8988T (cell line): ENCODE measurements at places on chromosomes 1 and 21.

DNA sequence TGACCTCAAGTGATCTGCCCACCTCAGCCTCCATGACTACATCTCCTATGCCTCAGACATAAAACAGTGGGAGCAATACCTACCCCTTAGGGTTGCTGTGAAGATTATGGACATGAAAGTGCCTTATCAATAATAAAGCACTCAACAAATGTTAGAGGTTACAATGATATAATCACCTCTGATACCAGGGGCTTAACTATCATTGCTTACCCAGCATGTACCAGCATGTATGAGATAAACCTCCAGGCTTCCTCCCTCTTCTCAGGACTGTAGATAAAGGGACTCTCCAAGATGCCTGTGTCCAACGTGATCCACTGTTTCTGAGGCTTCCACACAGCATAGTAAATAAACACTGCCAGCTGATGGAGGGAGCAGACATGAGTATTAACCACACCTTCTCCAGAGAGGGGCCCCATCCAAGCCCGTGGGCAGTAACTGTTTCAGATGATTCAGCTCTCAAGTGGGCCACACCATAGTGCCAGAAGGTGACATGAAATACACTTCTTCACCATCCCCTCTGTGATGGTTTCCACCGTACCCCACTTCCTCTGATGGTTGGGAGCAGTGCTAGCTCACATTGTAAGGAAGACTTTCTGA, 26.2 kb downstream of the RHBDL2 start:
- no peak for DNase-seq

- DNase-seq, result no peak
These were observed 28.1 kb upstream of the SNX27 start for GRCh38 chr1:151583796-151584195.

GRCh38 chr1:7845761-7846160, 7.1 kb downstream of the UTS2 start:
- DNase-seq, result no peak

- DNase-seq, result peak; percentile 89
These were observed at the start of gene AHDC1 for GRCh38 chr1:27603681-27604578. Gene AHDC1, minus strand, starts transcription at chr1:27604144. Its CDS starts 52,029 bp downstream, at chr1:27552115.

DNA sequence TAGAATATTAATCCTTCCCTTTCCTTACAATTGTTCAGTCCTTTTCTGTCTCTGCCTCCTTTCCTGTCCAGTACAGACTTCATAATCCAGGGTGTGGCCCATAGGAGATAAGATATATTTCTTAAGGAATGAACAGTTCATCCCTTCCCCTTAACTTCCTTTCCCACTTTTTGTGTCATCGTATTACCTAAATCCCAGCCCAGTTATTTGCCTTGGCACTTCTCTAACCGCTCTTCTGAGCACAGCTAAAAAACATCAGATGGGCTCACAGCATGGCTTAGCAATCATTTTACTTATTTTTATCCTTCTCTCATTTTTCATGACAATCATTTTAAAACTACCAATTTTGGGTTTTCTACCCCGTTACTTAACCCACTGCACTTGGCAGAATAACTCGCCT, 39.6 kb downstream of the F3 start:
- no peak for DNase-seq

DNA sequence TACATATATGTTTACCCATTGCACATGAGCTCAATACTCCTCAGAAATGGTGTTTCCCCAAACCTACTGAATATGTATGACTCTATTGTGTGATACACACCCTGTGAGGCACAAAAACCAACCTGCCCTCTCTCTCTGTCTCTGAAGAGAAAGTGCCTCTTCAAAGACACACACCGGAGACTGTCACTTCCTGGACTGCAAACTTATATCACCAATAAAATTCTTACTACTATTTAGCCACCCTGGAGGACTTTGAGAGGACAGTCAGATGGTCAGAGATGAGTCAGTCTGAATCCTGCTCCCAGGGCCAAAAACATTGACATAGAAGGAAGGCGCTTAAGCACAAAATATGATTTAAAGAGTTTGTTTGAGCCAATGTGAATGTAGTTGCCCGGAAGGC, 110.4 kb downstream of the PPIAL4G start:
- no peak for DNase-seq

- DNase-seq, result no peak
These were observed 382.5 kb upstream of the VAMP3 start for GRCh38 chr1:7388488-7389185.

GRCh38 chr1:161100556-161100955, 2.4 kb downstream of the KLHDC9 start:
- no peak for DNase-seq

- no peak for DNase-seq
These were observed 16.7 kb downstream of the POU3F1 start for GRCh38 chr1:38029685-38030511.

GRCh38 chr1:12544357-12544756, 73.7 kb downstream of the DHRS3 start:
- no peak for DNase-seq

GRCh38 chr1:22830757-22831340, 120.2 kb downstream of the EPHB2 start:
- no peak for DNase-seq

GRCh38 chr1:226733876-226734275, 5.2 kb downstream of the ITPKB start:
- DNase-seq, result no peak

DNA sequence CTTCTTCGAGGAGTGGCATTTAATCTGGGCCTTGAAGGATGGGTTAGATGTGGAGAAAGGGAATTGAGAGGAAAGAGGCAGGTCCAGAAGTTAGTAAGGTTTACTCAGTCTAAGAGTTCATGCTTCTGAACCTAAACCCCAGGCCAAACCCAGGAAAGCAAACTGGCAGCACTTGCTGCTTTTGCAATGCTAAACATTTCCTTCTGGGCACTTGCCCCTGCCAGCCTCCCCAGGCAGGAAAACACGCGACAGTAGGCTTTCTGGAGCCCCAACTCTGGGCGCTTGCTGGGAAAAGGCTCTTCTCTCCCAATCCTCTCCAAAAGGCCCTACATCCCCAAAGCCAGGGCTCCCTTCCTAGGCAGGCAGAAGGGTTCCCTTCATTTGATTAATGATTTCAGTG, 2.5 kb downstream of the OLFML2B start:
- no peak for DNase-seq

DNA sequence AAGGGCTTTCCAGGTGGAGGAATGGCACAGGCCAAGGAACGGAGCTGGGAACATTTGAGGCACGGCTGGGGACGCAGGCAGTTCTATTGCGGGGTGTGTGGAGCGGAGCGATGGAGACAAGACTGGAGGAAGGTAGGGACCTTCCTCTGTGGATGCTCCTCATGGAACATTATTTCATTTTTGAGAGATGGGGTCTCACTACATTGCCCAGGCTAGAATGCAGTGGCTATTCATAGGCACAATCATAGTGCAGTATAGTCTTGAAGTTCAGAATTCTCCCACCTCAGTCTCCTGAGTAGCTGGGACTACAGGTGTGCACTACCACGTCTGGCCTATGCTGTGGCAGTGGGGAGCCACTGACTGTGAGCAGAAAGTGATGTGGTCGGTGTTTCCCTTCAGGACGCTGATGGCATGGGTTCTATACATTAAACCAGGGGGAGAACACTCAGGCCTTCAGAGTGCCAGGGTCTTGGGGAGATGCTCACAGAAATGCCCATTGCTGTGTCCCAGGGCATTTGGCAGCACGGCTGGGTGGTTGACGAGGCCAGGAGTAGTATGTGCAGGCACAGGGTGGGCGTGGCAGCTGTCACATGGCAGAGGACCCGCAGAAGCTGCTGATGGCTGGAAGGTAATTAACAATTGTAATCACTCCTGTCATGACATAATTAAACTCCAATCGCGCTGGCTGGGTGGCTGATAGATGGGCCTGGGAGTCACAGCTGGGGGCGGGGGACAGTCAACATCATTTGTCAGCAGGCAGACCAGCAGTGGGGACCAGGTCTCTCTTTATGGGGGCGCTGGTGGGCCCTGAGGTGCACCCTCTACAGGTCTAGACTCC, 40.8 kb upstream of the ACOT11 start:
- DNase-seq, result no peak

- DNase-seq, result no peak
These were observed 10.5 kb downstream of the RAB4A start for GRCh38 chr1:229281339-229281926.

GRCh38 chr1:27634985-27635367, at the start of gene FGR:
Gene FGR, minus strand, starts transcription at chr1:27635185. Its CDS starts 11,269 bp downstream, at chr1:27623916.
- DNase-seq, result no peak

DNA sequence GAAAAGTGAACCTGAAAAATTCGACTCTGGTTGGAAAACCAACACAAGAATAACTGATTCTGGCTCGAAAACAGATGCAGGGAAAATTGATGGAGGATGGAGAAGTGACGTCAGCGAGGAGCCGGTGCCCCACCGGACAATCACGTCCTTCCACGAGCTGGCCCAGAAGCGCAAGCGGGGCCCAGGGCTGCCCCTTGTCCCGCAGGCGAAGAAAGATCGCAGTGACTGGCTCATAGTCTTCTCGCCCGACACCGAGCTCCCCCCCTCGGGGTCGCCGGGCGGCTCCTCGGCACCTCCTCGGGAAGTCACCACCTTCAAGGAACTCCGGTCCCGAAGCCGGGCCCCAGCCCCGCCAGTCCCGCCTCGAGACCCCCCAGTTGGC, 1.9 kb downstream of the RUSC1 start:
- DNase-seq, result no peak

DNA sequence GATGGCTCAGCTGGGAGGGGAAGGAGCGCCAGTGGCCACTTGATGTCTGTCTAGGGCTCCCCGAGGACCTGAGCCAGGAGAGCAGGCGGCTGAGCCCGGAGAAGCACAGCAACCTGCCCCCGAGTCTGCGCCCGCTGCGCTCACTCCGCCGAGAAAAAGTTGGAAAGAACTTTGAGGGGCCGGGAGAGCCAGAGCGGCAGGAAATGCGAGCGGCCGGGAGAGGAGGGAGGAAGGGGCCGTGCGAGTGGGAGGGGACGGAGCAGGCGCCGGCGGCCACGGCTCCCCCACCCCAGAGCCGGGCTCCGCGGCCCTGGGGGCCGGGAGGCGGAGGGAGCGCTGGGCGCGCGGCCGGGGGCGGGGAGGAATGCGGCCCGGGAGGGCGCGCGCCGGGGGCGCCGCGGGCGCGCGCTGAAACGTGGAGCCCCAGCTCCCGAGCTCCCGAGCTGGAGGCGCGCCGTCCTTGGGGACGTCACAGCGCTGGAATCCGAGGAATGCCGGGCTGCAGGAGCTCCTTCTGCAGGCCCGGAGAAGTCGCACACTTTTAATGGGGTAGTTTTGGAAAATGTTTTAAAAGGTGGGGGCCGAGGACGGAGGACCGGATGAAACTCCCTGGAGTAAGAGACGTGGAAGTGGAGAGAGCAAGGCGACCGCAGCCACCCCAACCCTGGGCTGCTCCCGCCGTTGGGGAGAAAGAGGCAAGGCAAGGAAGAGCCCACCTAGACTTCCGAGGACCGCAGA, at the start of gene PTPN14:
PTPN14 (minus strand) TSS at position 167 of the 738 bp plus-strand sequence. CDS start 86,799 bp downstream, outside the sequence.
- peak; percentile 92 for DNase-seq

DNA sequence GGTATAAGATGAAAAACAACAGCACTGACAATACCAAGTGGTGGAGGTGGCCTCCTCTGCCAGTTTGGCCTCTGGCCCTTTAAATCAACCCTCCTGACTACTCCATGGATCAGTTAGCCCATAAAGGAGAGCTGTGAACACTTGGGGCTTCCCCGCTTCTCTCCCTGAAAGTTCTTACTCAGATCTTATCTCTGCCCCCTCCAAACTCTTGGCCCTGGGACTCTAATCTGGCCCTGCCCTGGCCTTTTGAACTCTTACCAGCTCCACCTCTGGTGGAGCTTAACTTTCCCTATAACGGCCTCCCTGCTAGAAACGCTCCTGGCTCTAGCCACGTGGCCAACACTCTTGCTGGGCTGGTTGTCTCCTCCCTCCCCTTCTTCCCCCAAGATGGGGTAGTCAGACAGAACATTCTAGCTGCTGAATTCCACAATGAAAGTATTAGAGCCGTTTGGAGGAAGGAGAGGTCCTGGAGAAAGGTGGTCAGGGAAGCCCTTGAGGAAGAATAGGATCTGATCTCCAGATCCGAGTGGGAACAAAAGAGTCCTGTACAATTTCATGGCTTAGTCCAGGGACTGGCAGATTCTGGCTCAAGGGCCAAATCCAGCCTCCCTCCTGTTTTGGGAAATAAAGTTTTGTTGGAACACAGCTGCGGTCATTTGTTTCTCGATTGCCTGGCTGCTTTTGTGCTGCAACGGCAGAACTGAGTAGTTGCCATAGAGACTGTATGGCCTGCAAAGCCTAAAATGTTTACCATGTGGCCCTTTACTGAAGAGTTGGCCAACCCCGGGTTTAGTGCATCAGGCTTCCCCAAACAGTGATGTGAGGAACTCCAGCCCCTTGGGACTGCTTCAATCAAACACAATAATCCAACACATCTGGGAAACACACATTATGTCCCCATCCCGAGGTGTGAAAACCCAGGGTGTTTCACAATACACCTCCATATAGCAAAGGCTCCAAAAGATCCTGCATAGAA, 9.5 kb upstream of the PIGR start:
- no peak for DNase-seq

DNA sequence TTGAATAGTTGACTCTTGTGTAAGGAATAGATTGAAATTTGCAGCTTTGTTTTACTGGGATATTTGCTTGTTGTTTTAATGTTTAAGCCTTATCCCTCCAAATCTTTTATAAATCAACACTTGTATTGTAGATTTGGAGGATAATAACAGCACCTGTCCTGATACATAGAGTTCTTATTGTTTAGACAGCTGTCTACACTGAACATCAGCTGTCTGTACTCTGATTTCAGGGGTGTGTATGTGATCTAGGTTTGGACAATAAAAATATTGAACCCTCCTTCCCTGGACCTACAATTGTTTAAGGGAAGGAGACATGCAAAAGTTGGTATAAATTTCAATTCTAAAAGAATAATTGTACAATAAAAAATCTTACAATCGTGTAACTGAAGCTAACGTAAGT, 48.3 kb upstream of the DPH5 start:
- no peak for DNase-seq

DNA sequence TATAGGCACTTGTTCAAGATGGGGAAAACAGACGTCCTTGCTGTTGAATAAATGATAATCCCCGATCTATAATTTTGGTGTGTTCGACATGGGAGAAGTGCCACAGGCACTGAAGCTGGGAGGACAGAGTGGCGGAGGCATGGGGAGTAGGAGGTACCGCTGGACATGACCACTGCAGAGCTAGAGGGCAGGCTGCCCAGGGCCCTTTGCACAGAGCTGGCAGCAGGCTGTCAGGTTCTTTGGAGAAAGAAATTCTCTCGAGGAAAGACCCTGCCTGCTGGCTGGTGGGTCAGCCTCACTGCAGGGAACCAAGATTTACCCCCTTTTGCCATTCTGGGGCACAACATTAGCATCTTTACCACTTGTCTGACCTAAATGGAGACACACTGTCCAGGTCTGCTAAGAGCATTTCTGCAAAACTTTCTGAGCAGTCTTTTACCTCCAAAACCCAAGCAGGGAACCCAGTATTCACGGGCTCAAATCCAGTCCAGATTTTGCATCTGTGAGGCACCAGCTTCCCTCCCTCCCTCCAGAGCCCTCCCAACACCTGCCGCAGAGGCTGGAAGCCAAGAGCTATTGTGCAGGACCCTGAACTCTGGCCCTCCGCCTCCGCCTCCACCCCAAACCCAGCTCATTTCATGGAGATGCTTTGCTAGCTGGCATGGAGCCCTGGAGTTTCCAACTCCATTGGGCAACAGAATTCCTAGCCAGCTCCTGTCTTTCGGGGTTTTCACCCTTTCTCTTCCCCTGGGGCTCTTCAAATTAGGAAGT, 142.3 kb downstream of the PLXNA2 start:
- DNase-seq, result no peak
